ENCODE measurements at places on chromosomes 3 and 15. TPM values are rescaled to one million over a fixed set of nuclear protein-coding genes. Genes with fewer than 3 reads are reported as not detected.

DNA sequence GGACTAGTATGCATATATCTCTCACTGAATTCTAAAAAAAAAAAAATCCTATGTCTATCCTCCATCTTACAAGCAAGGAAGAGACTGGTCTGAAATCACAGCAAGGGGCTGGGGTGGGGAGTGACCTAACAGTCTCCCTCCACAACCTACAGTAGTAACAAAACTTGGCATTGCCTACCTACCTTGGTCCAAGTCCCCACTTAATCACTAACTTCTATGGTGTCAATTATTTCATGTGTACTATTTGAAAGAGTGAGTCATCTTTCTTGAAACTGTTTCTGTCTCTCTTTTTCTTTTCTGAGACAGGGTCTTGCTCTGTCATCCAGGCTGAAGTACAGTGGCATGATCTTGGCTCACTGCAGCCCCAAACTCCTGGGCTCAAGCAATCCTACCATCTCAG lies 36.8 kb downstream of the CHAC1 start:
- H3K27ac ChIP-seq = no peak overlapping the region
- no peaks in the 10 kb centered on the region for H3K36me3 ChIP-seq
- DNase-seq = no peak
- no peaks in the 10 kb centered on the region for H3K27me3 ChIP-seq
- no peaks in the 10 kb centered on the region for H3K4me1 ChIP-seq

Gene GPR62
- total RNA-seq = not detected

GRCh38 chr15:80324545-80325080 lies 72.6 kb upstream of the CTXND1 start:
- no peak overlapping the region for H3K4me3 ChIP-seq
- no peaks in the 10 kb centered on the region for H3K4me1 ChIP-seq
- no peaks in the 10 kb centered on the region for H3K36me3 ChIP-seq
- H3K27ac ChIP-seq = no peak overlapping the region
- H3K27me3 ChIP-seq = no peaks in the 10 kb centered on the region

Gene CYP19A1
- total RNA-seq = 24.9 TPM

Gene MOBP
- total RNA-seq = under 0.01 TPM

DNA sequence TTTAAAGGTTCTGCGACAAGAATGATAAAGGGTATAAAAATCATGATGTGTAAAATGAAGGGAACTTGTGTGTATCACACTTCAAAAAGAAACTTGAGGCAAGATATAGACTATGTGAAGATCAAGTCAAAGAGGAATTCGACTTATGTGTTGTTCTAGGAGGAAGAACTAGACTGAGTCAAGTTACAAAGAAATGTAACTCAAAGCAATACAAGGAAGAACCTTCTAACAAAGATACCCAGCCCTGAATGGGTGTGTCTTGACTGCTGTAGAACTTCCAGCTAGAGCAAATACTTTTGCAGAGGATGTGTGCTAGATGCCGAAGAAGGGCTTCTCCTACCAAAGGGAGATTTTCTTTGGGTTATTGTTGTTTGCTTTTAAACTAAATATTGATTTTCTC lies 2.4 kb downstream of the SLC49A4 start:
- H3K27ac ChIP-seq = no peak overlapping the region
- no peaks in the 10 kb centered on the region for H3K27me3 ChIP-seq
- no peak overlapping the region for H3K4me3 ChIP-seq
- no peak for DNase-seq

DNA sequence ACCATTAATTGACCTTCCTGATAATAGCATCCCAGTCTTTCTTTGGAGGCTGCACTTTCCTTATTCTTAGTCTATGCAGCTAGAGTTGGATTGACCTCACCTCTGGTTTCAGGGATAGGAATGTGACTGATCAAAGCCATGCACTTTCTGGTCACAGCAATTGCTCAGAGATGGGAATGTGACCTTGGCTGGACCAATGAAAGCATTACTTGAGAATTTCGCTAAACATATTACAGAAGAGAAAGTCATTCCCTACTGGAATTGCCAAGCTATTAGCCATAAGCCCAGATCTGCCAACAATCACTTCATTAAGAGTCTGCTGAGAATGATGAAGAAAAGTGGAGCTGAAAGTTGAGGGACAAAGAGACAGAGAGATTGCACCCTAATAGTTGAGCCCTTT lies 32.7 kb downstream of the RTP1 start:
- H3K36me3 ChIP-seq = no peaks in the 10 kb centered on the region
- H3K4me1 ChIP-seq = no peaks in the 10 kb centered on the region

Gene TMEM158
- total RNA-seq = 2.0 TPM

DNA sequence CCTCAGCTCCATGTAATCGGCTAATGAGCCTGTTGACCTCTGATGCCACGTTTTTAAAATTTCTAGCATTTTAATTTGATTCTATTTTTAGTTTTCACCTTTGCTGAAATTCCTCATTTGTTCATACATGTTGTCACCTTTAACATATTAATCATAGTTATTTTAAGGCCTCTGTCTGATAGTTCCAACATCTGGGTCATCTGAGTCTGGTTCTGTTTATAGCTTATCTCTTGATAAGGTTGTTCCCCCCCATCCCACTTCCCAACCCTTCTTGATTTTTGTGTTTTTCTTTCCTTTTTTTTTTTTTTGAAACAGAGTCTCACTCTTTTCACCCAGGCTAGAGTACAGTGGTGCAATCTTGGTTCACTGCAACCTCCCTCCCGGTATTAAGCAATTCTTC lies 36.4 kb downstream of the MAP2K1 start:
- no peak overlapping the region for H3K27ac ChIP-seq
- no peaks in the 10 kb centered on the region for H3K36me3 ChIP-seq
- no peak overlapping the region for H3K4me3 ChIP-seq
- DNase-seq = no peak

GRCh38 chr3:74129056-74129455 lies 485.4 kb downstream of the CNTN3 start:
- no peaks in the 10 kb centered on the region for H3K27me3 ChIP-seq
- H3K4me1 ChIP-seq = no peaks in the 10 kb centered on the region
- H3K4me3 ChIP-seq = no peak overlapping the region
- no peak overlapping the region for H3K27ac ChIP-seq
- no peaks in the 10 kb centered on the region for H3K36me3 ChIP-seq
- no peak for DNase-seq

DNA sequence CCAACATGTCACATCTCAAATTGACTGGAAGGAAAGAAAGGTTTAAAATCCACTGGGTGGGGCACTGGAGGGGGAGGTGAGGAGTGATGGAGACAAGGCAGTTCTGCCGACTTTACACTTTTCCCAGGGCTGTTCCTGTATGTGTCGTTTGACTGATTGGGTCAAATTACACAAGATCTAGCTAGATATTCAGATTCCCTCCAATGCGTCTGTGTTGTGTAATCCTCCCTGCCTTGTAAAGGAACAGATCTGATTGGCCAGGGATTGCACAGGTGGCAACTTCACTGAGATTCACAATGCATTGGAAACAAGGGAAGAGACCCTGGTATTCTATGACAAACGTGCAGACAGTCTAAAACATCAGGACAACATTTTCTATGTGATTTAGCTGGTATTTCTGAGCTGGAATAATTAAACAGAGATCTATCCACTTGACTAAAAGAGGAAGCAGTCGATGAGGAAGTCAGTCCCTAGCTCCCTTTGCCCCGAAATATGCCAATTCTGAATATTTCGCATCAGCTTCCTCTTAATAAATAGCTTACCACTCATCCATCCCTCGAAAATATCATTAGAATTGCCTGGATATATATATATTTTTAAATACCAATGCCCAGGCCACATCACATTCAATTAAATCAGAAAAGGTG lies 312.9 kb downstream of the RORA start:
- DNase-seq = no peak
- no peaks in the 10 kb centered on the region for H3K36me3 ChIP-seq
- H3K27ac ChIP-seq = no peak overlapping the region
- no peaks in the 10 kb centered on the region for H3K4me1 ChIP-seq
- H3K4me3 ChIP-seq = no peak overlapping the region
- H3K27me3 ChIP-seq = no peaks in the 10 kb centered on the region

Gene TMEM212
- not detected for total RNA-seq

DNA sequence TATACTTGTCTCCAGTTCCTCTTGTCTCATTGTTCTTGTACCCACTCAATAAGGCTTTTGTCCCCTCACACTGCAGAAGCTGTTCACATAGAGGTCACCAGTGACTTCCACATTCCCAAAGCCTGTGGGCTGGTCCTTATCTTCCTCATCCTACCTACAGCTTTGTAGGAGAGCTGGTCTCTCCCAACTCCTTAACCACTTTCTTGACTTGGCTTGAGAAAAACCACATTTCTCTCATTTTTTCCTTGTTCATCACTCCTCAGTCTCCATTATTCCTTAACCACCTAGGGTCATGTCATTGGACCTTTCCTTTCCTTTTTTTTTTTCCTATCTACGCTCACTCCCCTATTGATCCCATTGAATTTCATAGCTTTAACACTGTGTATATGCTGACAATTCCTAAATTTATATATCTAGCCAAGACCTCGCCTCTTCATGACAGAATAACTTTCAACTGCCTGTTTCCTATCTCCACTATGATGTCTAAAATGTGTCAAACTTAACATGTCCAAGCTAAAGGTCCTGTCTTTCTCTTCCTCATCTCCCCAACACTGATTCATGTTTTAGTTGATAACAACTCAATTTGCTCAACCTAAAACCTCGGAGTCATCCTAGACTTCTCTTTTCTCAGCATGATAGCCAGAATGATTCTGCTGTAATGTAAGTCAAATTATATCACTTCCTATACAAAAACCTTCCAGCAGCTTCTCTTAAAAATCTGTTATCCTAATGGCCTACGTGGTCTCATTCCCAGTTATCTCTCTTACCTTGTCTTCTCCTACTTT lies 49.5 kb downstream of the CEP63 start:
- no peak overlapping the region for H3K27ac ChIP-seq
- H3K27me3 ChIP-seq = no peaks in the 10 kb centered on the region
- no peak for DNase-seq
- H3K36me3 ChIP-seq = peaks cover 3% of the 10 kb centered on the region

DNA sequence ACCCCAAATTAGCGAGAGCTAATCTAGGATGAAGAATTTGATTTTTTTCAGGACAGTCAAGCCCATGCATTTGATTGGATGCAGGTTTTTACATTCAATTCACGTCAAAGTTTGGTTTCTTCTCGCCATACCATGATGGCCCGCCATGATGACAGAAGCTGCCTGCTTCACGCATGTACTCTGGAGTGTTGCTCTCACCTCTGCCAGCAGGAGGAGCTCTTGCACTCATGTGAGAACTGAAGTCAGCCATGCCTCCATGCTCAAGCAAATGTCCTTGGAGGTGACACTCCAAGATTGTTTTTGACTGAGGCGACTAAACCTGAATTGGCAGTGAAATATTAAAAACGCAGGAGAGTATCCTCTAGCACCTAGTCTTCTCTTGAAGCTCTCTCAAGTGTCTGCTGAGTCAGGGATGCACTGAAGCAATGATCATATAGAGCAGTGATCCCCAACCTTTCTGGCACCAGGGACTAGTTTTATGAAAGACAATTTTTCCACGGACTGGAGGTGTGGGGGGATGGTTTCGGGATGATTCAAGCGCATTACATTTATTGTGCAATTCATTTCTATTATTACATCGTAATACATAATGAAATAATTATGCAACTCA lies 120.9 kb downstream of the SAMMSON start:
- no peaks in the 10 kb centered on the region for H3K36me3 ChIP-seq
- no peak overlapping the region for H3K27ac ChIP-seq
- H3K4me3 ChIP-seq = no peak overlapping the region

- H3K27ac ChIP-seq = peak overlapping the region; percentile 62
- no peaks in the 10 kb centered on the region for H3K4me1 ChIP-seq
- peak; percentile 84 for DNase-seq
- H3K36me3 ChIP-seq = no peaks in the 10 kb centered on the region
- H3K4me3 ChIP-seq = no peak overlapping the region
Observed at GRCh38 chr3:65170390-65171042, 482.7 kb upstream of the ADAMTS9 start.

Gene DNASE1L3
- total RNA-seq = 5.6 TPM

DNA sequence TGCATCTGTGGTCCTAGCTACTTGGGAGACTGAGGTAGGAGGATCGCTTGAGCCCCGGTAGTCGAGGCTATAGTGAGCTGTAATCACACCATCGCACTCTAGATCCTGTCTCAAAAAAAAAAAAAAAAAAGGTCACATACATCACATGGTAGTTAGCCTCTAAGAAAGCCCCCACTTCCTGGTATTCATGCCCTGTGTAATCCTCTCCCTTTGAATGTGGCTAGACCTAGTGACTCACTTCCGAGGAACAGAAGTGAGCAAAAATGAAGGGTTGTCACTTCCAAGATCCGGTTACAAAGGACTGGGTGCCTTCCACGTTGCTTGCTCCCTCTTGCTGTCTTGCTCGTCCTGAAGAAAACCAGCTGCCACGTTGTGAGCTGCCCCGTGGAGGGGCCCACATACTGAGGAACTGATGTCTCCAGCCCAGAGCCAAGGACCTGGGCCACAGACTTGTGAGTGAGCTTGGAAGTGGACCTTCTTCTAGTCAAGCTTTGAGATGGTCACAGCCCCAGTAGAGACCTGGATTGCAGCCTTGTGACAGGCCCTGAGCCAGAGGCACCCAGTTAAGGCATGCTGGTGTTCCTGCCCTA lies 12.6 kb upstream of the LCTL start:
- no peaks in the 10 kb centered on the region for H3K36me3 ChIP-seq
- DNase-seq = no peak
- no peaks in the 10 kb centered on the region for H3K4me1 ChIP-seq
- H3K4me3 ChIP-seq = no peak overlapping the region
- H3K27me3 ChIP-seq = no peaks in the 10 kb centered on the region

DNA sequence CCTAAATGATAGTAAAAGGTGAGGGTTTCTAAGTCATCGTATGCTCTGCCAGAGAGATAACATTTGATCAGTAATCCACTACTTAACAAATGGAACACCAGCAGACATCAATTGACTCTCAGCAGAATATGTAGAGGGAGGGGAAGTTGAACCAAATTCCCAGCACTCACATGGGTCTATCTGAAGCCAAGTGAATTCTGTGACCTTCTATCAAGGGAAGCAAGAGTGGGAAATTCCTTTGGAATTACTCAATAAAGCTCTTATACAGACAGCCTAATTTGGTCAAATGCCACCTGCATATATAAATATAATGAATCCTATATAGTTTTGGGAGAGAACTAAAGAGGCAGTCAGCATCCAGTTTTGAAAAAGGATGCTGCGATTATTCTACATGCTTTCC lies 15.8 kb upstream of the KCNMB2 start:
- no peaks in the 10 kb centered on the region for H3K27me3 ChIP-seq
- no peak overlapping the region for H3K4me3 ChIP-seq
- no peaks in the 10 kb centered on the region for H3K4me1 ChIP-seq
- no peak overlapping the region for H3K27ac ChIP-seq
- DNase-seq = no peak

DNA sequence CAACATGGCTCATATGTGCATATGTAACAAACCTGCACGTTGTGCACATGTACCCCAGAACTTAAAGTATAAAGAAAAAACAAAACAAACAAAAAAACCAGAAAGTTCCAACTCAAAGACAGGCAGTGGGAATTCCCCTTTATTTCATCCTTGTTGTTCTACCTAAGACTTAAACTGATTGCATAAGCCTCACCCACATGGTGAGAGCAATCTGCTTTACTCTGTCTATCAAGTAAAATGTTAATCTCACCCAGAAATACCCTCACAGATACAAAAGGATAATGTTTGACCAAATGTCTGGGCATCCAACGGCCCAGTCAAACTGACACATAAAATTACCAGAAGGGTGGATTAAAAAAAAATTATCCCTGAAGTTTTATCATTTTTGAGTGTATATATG lies 190.9 kb upstream of the PLSCR5 start:
- H3K4me3 ChIP-seq = no peak overlapping the region
- no peaks in the 10 kb centered on the region for H3K4me1 ChIP-seq
- DNase-seq = no peak
- H3K36me3 ChIP-seq = no peaks in the 10 kb centered on the region

Data from breast epithelium (tissue), 4 donors.